ENCODE measurements at places on chromosomes 3 and 15.

GRCh38 chr3:132344666-132345280, 27.6 kb downstream of the ACP3 start:
- DNase-seq: peak; percentile 37

DNA sequence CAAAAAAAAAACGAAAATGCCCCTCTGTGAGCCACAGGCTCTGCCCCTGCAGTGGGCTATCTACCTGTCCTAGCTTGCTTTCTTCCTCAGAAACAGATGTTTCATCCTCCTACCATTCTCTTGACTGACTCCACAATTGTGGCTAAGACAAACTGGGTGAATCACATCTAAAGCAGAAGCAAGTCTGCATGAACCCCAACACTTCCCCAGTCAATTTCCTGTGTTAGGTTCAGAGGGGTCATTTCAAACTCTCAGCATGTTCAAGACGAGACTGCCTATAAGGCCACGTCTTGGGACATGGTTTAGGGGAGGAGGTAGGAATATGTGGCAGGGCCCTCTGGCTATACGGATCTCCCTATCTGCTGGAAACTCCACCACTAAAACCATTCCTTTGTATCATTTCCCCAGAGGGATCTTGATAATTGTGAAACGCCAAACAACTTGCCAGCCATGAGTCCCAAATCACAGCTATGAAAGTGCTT, 28.6 kb upstream of the ANKDD1A start:
- no peak for DNase-seq

- no peak for DNase-seq
Observed at GRCh38 chr15:29411299-29411698, 141.7 kb upstream of the NSMCE3 start.

GRCh38 chr15:79523266-79523665, 91.1 kb downstream of the MINAR1 start:
- peak; percentile 53 for DNase-seq

DNA sequence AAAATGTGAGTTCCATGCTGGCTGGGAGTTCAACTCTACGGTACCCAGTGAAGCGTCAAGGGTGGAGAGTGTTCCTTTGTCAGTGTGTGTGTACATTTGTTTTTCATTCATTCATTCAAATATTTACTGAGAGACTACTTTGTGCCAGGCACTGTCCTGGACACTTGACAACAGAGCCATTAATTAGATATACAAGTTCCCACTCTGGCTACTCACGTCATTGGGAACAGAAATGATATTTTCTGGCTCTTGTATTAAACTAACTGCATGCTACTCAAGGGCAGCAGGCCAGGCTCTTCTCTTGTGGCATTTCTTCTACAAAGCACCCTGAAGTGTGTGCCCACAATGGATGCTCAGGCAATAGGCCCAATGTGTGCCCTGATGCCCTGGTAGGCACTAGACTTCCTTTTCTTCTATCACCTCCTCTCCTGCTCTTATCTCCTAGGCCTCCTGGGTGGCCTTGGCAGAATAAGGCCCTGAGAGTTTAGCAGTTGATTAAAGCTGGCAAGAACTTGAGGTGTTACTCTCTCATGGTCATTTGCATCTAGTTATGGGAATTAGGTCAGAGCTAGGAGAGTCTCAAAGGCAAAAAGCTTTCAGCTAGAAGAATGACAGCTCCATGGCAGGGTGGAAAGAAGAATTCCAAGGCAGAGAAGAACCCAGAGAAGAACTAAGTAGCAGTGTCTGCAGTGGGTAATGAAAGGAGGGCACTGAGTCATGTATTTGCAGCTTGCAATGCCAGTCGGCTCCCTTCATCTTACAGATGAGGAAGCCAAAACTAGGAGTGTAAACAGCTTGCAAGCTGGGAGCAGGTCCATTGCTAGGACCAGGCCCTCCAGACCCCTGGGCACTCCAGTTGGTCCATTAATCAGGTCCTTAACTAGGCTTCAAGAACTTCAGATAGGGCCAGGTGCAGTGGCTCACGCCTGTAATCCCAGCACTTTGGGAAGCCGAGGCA, 14.0 kb upstream of the SMAD3 start:
- no peak for DNase-seq

Data from fibroblast of upper back skin (primary cell).